B cell (primary cell): ENCODE measurements at places on chromosomes 12 and 14. TPM values are rescaled to one million over a fixed set of nuclear protein-coding genes. Genes with fewer than 3 reads are reported as not detected.

Gene PFDN5
- 1,319 and 1,584 TPM in 2 replicates for polyA plus RNA-seq

GRCh38 chr12:27709932-27710591 is 570 bp upstream of the MRPS35 start:
- no peak for DNase-seq
- peaks cover 12% of the 10 kb centered on the region for H3K4me1 ChIP-seq
- H3K27ac ChIP-seq = peak overlapping the region; percentile 80

Gene TTC8
- 2.7 and 3.7 TPM in 2 replicates for polyA plus RNA-seq

- H3K27ac ChIP-seq = no peak overlapping the region
- no peaks in the 10 kb centered on the region for H3K36me3 ChIP-seq
- peak; percentile 32 for DNase-seq
- H3K4me3 ChIP-seq = no peak overlapping the region
Observed at GRCh38 chr12:59149995-59150642, 229.8 kb upstream of the LRIG3 start.

Gene KCNC2
- not detected in 2 replicates for polyA plus RNA-seq

DNA sequence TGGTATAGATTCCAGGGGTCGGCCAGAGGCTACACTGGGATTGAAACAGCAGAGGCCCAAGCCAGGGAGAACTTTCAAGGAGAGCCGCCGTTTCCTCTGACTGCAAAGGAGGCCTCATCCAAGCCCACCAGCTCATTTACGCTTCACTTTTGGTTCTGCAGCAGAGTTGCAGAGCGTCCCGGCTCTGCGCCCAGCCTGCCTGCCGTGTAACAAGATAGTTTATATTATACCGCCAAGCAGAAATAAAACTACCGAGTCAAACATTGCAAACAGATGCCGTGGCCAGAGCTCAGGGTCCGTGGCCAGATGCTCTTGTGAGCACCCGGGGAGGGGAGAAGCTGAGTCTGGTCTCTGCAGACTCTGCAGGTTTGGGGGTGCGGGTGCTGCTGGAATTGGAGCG is 60.7 kb upstream of the TBX3 start:
- no peak for DNase-seq
- no peaks in the 10 kb centered on the region for H3K27me3 ChIP-seq
- H3K4me3 ChIP-seq = no peak overlapping the region
- H3K36me3 ChIP-seq = no peaks in the 10 kb centered on the region
- no peaks in the 10 kb centered on the region for H3K4me1 ChIP-seq
- no peak overlapping the region for H3K27ac ChIP-seq

Gene IFNG-AS1
- 1.8 and 5.5 TPM in 2 replicates for polyA plus RNA-seq

GRCh38 chr12:54355104-54355815 is 9.0 kb downstream of the GPR84 start:
- peaks cover 16% of the 10 kb centered on the region for H3K4me1 ChIP-seq
- no peak for DNase-seq
- H3K27ac ChIP-seq = no peak overlapping the region
- no peak overlapping the region for H3K4me3 ChIP-seq
- no peaks in the 10 kb centered on the region for H3K27me3 ChIP-seq
